ENCODE measurements at places on chromosomes 4 and X.

GRCh38 chr4:59671037-59671436 lies 1529.1 kb upstream of the ADGRL3 start:
- DNase-seq: no peak

DNA sequence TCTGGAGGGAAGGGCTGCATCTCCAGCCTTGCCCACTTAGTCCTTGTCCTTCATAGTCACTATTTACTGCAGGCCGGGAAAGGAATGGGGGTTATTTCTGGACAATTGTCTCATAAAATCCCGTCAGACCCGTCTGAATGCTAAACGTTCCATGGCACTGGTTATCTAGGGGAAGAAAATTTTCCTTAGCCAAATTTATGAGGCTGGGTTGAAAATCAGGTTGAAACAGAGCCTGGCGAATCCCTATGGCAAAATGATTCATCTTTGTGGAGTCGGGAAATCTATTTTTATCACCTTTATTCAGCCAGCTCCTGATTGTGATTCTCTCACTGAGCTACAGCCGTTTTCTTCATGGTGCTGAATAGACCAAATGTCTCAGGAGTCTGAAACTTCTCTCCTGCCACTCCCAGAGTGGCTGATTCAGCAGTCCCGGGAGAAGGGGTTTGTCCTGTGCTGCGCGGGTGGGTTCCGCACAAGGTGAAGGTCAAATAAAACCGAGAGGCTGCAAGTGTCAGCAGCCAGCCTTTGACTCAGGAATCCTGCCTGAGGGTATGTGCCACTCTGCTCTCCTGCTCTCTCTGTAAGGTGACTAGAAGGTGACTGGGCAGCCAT lies 1.0 kb downstream of the LIMCH1 start:
- no peak for DNase-seq

GRCh38 chrX:30008031-30008430 lies 207.3 kb upstream of the MAGEB2 start:
- no peak for DNase-seq

GRCh38 chr4:90211174-90211573 lies 84.0 kb downstream of the CCSER1 start:
- DNase-seq: no peak

- no peak for DNase-seq
These were observed 136.4 kb downstream of the TRIML1 start for GRCh38 chr4:188275686-188276085.

DNA sequence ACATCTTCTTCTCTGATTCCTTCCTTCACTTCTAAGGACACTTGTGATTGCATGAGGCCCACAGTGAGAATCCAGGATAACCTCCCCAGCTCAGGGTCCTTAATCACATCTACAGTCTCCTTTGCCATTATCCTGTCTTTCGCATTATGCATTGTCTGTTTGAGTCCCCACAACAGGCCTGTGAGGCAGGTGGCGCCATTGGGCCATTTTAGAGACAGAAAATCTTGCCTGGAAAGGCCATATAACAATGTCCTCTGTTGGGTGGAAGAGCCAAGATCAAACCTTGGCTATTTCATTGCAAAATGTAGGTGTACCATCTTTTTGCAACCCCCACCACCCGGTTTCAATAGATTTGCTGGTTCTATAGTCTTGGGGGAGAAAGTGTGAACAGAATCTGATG lies 11.8 kb upstream of the DCUN1D4 start:
- DNase-seq: no peak

DNA sequence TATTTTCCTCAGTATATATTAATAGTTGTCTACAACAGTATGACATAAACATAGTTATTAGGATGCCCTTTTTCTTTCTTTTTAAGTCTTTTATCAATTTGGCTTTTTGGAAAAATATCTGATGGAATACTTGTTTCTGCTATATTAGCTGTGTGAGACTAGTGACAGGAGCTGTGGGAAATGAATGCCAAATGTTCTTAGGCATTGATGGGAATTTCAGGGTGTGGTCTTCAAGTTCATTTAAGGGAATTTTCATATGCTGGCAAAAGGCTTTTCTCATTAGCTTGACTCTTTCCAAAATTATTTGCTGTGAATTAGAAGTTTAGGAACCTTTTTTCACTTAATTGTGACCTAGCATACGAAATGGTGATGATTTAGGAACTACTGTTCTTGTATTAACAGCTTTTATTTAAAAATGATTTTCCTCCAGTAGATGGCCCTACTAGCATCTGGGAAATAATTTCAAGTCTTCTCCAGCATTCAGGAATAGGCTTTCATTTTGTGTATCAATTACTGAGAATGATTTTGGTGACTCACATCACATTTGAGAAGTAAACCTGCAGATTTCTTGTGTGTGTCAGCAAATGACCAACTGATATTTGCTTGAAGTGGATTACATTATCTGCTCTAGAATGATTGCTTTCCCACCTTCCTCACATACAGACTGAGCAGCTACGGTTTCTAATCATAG lies 70.9 kb downstream of the HTT start:
- no peak for DNase-seq

- DNase-seq: no peak
These were observed 163.4 kb downstream of the BANK1 start for GRCh38 chr4:101953949-101954348.

GRCh38 chr4:20624793-20625374 lies 75.4 kb upstream of the PACRGL start:
- no peak for DNase-seq

DNA sequence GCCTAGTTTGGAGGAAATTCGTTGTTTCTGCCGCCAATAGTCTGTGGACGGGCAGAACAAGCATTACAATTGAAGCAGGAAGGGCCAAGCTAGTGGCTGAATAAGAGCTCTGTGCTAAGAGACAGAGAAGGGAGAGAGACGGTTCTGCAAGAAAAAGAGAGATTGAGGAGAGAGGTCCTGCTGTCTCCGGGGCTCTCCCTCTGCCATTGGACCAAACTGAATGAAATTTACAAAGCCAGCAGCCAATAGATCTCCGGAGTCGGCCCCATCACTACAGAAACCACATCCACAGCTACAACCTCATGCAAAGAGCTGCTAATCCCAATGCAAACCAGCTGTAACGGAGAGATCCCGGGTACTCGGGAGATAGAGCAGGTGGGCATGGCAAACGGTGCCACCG lies at the start of gene NLGN4X:
Gene NLGN4X (minus strand): TSS at position 148 of the 400 bp plus-strand sequence. CDS start 77,401 bp downstream, outside the sequence.
- no peak for DNase-seq

DNA sequence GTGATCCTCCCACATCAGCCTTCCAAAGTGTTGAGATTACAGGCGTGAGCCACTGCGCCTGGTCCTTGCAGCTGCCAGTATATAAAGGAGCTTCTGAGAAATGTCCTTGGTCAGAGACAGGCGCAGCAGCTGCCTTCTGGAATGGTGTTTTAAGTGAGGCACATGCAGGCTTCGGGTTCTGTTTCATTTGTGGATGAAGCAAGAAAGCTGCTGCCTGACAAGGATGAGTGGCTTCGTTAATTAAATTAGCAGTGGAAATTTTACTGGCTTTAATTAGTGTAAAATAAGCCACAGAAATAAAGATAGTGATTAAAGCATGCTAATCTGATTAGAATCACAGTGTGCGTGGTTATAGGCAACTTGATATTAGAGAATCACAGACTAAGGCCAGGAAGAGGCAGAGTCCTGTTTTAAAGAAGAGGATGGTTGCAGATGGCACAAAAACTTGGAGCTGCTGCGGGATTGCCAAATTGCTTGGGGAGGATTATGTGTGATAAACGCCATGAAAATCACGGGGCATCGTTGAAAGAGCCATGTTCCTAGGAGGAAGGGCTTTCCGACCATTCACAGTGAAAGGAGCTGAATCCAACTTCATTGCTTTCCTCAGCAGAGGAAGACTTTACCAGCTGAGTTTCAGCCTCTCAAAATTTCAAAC lies 348.4 kb upstream of the FAT1 start:
- DNase-seq: no peak

DNA sequence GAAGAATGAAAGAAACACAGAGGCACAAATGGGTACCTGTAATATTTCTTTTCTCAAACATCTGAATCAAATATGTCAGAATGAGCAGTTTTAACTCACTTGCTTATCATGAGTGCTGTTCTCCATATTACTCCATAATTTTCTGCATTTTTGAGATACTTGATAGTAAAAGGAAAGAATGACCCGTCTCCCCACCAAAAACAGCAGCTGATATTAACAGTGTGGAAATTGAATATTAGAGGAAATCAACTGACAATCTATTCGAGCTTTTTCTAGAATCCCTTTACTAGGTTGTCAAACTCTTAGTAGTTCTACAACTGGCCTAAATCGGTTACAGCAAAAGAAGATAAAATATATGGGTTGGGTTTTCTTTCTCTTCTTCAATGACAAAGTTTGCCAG lies 49.9 kb upstream of the HELT start:
- no peak for DNase-seq

DNA sequence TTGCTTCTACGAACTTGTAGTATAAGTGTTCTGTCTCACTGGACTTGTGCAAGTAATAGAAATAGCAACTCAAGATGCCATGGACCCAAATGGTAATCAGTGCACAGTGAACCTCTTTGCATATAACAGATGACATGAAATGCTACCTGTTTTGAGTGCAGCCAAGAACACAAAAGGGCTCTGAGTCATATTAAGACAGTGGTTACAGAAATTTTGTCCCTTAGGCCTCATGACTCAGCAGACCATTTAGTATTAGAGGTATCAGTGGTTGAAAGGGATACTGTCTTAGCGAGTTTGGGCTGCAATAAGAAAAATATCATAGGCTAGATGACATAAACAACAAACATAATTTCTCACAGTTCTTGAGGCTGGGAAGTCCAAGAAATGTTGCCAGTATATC lies 502.9 kb upstream of the PCDH10 start:
- no peak for DNase-seq

GRCh38 chr4:146236216-146236615 lies 21.9 kb downstream of the REELD1 start:
- no peak for DNase-seq

- no peak for DNase-seq
These were observed 69.4 kb upstream of the ACSL1 start for GRCh38 chr4:184895012-184895695.

- no peak for DNase-seq
These were observed 77.5 kb downstream of the HCCS start for GRCh38 chrX:11188664-11189063.

- DNase-seq: no peak
These were observed 50.6 kb upstream of the STARD8 start for GRCh38 chrX:68596871-68597270.

Data from activated CD8-positive, alpha-beta memory T cell treated with anti-CD3 and anti-CD28 coated beads for 1 hour (primary cell).